ENCODE measurements at places on chromosomes 4 and X.
A peak's percentile ranks its signal among the peaks of the same experiment; 100 is the strongest.

GRCh38 chr4:139207873-139208403, 30.9 kb upstream of the ELF2 start:
- no peak for DNase-seq

- DNase-seq = no peak
These were observed 333.0 kb downstream of the NR3C2 start for GRCh38 chr4:148109216-148109615.

DNA sequence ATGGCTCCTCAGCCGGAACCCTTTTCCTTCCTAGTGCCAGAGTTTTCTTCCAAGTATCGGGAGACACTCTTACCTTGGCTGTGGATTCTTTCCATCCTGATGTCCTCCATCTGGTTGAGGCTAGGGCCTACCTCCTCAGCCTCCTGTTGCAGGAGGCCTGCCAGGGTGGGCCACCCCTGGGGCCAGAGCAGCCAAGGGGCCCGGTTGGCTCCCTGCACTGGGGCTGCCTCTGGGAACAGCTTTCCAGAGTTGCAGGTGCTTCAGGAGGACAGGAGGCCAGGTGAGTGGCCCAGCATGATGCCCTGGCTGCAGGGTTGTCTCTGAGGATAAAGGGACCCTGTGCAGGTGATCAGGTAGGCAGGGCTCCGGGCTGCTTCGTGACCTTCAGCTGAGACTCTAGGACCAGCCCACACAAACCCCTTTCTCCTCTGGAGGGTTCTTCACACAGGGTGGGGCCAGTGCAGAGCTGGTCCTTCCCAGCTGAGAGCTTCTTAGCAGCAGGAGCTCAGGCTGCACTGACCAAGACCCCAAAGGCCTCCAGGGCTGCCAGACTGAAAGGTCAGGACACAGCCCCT, 5.3 kb upstream of the GPR78 start:
- no peak for DNase-seq

GRCh38 chr4:53459548-53459947, 82.1 kb downstream of the FIP1L1 start:
- DNase-seq = no peak

- no peak for DNase-seq
These were observed 25.1 kb downstream of the ARL13A start for GRCh38 chrX:100994352-100995281.

DNA sequence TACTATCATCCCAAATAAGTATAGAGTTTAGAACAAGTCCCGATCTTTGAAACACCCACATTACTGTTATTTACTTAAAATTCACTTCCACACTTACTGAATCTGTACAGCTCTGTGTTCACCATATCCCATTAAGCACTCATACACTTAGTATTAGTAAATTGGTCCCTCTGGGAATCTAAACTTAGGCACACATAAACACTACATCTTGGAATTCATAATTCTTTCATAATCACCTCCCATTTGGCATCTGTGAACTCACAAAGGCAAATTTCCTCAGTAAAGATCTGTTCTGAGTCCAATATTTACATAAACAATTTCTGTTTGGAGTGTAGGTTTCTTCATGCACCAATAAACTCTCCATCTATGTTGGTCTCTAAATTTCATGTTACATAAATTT, 52.6 kb upstream of the PPARGC1A start:
- no peak for DNase-seq

DNA sequence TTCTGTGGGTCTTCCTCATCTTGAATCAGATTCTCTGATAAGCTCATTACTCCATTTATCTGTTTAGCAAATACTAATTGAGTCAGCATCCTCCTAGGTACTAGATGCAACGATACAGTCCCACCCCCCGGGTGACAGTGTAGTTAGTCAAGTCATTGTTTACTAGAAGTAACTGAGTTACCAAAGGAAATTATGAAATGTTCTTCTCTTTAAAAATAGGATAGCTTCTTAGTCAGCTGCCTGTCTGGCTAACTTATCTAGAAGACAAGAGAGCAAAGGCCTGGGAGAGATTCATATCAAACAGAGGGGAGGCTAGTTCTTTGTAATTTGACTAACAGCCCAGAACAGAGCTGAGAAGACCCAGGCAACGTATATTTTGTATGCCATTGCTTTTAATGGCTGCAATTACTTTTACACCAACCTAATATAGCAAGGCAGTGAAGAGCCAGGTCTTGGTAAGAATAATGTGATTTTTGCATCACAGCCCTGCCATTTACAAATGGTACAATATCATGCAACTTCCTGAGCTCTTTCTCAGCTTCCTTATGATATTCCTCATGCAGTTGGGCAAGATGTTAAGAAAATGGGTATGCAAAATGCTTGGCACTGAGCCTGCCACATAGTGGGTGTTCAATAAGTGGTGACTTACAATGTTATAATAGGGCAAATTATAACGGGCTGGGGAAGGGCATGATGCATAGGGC, 149.9 kb downstream of the CHIC2 start:
- DNase-seq = no peak

GRCh38 chr4:55834086-55834795, 14.7 kb downstream of the EXOC1L start:
- no peak for DNase-seq

DNA sequence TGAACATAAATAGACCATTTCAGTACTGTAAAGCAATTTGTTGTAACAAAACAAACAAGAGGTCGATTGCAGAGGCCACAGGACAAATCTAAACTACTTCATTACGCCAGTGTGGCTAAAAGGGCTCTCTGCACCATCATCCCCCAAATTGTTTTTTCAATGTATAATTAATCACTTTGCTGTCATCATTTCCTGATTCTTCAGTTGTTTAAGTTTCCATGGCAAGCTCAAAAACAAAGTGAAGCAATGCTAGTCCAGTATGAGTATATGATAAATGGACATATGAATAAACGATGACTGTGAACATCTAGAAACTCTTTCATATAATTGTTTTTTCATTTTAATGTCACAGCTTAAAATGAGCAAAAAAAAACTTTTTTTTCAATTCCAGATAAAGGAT, 235.4 kb upstream of the FGF13 start:
- DNase-seq = no peak

GRCh38 chrX:3550160-3550751, 163.2 kb downstream of the PRKX start:
- DNase-seq = no peak

- DNase-seq = no peak
These were observed 152.6 kb downstream of the MAGEB17 start for GRCh38 chrX:16319929-16320328.

GRCh38 chr4:101169044-101170014, 178.0 kb downstream of the PPP3CA start:
- peak; percentile 55 for DNase-seq

- no peak for DNase-seq
These were observed 313.2 kb downstream of the FSTL5 start for GRCh38 chr4:161850631-161851030.

DNA sequence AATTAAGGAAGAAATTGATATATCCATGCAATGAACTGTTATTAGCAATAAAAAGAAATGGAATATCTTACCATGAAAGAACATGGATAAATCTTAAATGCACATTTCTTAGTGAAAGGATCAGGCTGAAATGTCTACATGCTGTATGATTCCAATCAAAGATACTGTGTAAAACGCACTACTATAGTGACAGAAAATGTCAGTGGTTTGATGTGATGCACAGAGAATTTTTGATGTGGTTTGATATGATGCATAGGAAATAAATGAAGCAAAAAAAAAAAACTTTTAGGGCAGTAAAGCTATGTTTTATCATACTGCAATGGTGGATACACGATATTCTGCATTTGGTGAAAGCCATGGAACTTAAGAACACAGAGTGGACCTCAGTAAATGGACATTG, 547.6 kb downstream of the GABRG1 start:
- DNase-seq = no peak

- DNase-seq = no peak
These were observed 1424.9 kb upstream of the PCDH7 start for GRCh38 chr4:29295280-29295679.

DNA sequence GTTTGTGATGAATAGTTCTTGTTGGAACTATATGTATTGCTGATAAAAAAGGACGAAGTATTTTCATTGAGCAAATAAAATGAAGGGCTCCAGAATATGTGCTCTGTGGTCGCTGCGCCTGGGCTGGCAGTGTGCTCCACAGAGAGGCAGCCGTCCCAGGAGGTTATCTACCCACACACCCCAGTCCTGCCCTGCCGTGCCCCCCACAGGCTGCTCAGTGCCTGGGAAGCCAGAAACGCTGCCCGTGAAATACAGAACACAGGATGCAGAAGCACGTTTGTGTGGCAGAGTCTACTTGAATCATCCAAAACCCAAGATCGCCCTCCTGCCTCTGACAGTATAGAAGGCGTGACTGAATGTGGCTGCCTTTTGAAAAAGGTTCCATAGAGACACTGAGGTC, 1.4 kb downstream of the CLDN22 start:
- DNase-seq = no peak

GRCh38 chr4:1196421-1197183, 24.2 kb upstream of the SPON2 start:
- no peak for DNase-seq

GRCh38 chrX:68669871-68670270, 22.4 kb downstream of the STARD8 start:
- no peak for DNase-seq

DNA sequence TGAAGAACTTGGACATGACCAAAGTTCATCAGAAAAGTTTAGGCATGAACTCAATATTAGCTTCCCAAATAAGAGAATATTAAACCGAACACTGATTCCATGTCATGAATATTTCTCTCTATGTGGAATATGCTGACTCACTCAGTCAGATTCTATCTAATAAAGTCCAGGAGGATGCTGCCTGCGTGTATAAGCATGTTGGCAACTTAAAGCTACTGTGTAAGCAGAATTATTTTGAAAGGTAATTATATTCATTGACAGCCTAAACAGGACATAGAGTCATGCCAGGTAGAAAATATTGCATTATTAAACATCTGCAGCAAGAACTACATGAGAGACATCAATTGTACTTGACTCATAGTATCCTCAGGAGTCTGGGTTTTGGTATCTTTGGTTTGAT, 367.9 kb upstream of the SPOCK3 start:
- DNase-seq = no peak

- no peak for DNase-seq
These were observed 59.2 kb upstream of the TXK start for GRCh38 chr4:48193096-48193836.

GRCh38 chr4:147831551-147832171, 99.8 kb downstream of the ARHGAP10 start:
- DNase-seq = no peak

- no peak for DNase-seq
These were observed 23.5 kb downstream of the IL1RAPL1 start for GRCh38 chrX:28610746-28611145.

GRCh38 chrX:103800318-103800717, 23.7 kb downstream of the PLP1 start:
- no peak for DNase-seq

GRCh38 chr4:1239141-1239949, 9.6 kb downstream of the CTBP1 start:
- DNase-seq = no peak

DNA sequence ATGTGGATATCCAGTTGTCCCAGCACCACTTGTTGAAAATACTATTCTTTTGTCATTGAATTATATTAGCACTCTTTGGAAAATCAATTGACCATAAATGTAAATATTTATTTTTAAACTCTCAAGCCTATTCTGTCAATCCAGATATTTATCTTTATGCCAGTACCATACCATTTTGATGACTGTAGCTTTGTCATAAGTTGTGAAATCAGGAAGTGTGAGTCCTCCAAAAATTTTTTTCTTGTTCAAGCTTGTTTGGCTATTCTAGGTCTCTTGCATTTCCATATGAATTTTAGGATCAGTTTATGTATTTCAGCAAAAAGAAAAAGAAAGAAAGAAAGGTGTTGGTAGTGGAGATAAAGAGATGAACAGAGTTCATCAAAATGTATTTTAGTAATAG, 8.2 kb upstream of the SMPX start:
- DNase-seq = no peak

GRCh38 chrX:82370978-82371646, 1137.0 kb upstream of the POU3F4 start:
- no peak for DNase-seq

- no peak for DNase-seq
These were observed 489.2 kb upstream of the CTSO start for GRCh38 chr4:156442912-156443311.

Measured in NCI-H526 treated with DMSO at 0.1 percent for 48 hours (cell line).